DMS 273 treated with DMSO at 0.1 percent for 48 hours (cell line): ENCODE measurements at places on chromosomes 5 and 9.

- DNase-seq = no peak
These were observed 1.0 kb upstream of the CORO2A start for GRCh38 chr9:98193336-98193944.

- no peak for DNase-seq
These were observed 37.8 kb downstream of the MOCS2 start for GRCh38 chr5:53071738-53072137.

- no peak for DNase-seq
These were observed 1.8 kb downstream of the IRX1 start for GRCh38 chr5:3597167-3598007.

DNA sequence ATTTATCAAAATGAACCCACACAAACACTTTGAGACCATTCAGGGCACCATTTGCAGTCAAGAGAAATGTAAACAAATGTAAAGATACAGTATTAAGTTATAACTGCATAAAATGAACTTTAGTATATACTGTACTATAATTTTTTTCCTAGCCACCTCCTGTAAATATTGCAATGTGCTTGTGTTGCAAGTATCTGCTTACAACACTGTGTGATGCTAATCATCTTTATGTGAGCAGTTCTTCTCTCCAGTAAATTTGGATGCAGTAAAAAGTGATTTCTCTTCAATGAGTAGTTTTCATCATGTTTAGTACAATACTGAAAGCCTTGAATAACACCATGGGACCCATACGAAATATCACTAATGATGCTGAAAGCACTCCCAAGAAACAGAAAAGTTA, 9.4 kb downstream of the G3BP1 start:
- DNase-seq = no peak

DNA sequence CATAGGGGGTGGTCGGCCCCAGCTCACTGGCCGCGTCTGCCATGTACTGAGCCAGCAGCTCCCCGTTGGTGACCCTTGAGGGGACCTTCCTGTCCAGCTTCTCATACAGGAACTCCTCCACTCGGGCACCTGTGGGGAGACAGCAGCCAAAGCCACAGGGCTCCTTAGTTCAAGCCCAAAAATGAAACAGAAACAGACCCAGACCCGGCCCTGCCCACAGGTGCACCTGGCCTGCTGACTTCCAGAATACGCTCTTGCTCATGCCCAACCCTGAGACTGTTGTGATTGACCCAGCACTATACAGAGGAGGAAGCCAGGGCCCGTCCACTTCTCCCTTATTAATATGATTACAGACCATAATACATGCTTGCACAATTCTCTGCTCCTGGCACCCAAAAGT, 7.0 kb downstream of the SH3GLB2 start:
- no peak for DNase-seq
